ENCODE measurements at places on chromosomes 7 and 10. TPM values are rescaled to one million over a fixed set of nuclear protein-coding genes. Genes with fewer than 3 reads are reported as not detected.

TSPAN33 gene
- total RNA-seq = 22.2 TPM

ELMO1 gene
- 1.1 TPM for total RNA-seq

SAMD9 gene
- 5.3 TPM for total RNA-seq

FXYD4 gene
- 0.71 TPM for total RNA-seq

GRCh38 chr7:75925717-75926435, 10.9 kb downstream of the POR start:
- no peak overlapping the region for H3K27ac ChIP-seq
- H3K27me3 ChIP-seq = no peaks in the 10 kb centered on the region
- H3K36me3 ChIP-seq = no peaks in the 10 kb centered on the region
- DNase-seq = no peak

GPNMB gene
- total RNA-seq = 2.8 TPM

GRCh38 chr7:151732834-151733592, 143.9 kb downstream of the PRKAG2 start:
- H3K27me3 ChIP-seq = no peaks in the 10 kb centered on the region
- H3K4me3 ChIP-seq = no peak overlapping the region
- no peak overlapping the region for H3K27ac ChIP-seq
- H3K36me3 ChIP-seq = no peaks in the 10 kb centered on the region

CLCN1 gene
- 0.47 TPM for total RNA-seq

GRCh38 chr10:43375401-43376020, 4.1 kb downstream of the FXYD4 start:
- H3K27ac ChIP-seq = no peak overlapping the region
- no peaks in the 10 kb centered on the region for H3K36me3 ChIP-seq
- H3K4me1 ChIP-seq = peaks cover 19% of the 10 kb centered on the region
- no peak overlapping the region for H3K4me3 ChIP-seq
- H3K27me3 ChIP-seq = no peaks in the 10 kb centered on the region

PCLO gene
- 2.4 TPM for total RNA-seq

- no peak for DNase-seq
- H3K27ac ChIP-seq = no peak overlapping the region
- no peak overlapping the region for H3K4me3 ChIP-seq
Observed at GRCh38 chr10:107686095-107686494, 521.6 kb upstream of the SORCS1 start.

PTF1A gene
- total RNA-seq = not detected

GRCh38 chr7:28029051-28029450, 151.5 kb downstream of the JAZF1 start:
- H3K27ac ChIP-seq = no peak overlapping the region
- no peak for DNase-seq
- no peaks in the 10 kb centered on the region for H3K27me3 ChIP-seq
- no peak overlapping the region for H3K4me3 ChIP-seq

DNA sequence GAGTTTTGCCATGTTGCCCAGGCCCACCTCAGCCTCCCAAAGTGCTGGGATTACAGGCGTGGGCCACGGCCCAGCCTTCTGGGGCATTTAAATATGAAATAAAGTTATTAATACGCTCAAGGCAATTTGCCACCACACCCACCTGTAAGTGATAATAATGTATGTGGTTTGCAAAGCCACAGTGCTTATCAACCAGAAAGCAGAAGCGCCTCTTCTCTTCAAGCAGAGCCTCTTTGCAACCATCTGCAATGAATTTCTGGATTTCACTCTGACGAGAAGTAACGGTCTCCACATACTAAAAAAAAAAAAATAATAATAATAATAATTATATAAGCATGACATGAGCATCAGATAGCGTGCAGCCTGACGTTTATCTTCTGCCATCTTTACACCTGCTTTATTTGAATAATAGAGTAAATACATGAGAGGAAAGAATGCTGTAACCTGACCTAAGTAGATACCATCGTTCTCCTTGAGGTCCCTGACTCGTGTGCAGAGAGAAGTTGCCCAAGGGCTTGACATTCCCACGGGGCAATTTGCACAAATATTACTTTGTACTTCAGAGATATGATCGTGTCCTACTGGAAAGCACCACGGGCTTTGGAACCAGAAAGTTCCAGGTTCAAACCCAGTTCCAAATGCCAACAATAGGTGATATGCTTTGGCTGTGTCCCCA, 34.0 kb downstream of the BRI3 start:
- no peaks in the 10 kb centered on the region for H3K4me1 ChIP-seq
- peaks cover 20% of the 10 kb centered on the region for H3K36me3 ChIP-seq
- no peak overlapping the region for H3K27ac ChIP-seq
- no peak overlapping the region for H3K4me3 ChIP-seq
- DNase-seq = no peak
- H3K27me3 ChIP-seq = no peaks in the 10 kb centered on the region

ZCWPW1 gene
- 1.5 TPM for total RNA-seq

DNA sequence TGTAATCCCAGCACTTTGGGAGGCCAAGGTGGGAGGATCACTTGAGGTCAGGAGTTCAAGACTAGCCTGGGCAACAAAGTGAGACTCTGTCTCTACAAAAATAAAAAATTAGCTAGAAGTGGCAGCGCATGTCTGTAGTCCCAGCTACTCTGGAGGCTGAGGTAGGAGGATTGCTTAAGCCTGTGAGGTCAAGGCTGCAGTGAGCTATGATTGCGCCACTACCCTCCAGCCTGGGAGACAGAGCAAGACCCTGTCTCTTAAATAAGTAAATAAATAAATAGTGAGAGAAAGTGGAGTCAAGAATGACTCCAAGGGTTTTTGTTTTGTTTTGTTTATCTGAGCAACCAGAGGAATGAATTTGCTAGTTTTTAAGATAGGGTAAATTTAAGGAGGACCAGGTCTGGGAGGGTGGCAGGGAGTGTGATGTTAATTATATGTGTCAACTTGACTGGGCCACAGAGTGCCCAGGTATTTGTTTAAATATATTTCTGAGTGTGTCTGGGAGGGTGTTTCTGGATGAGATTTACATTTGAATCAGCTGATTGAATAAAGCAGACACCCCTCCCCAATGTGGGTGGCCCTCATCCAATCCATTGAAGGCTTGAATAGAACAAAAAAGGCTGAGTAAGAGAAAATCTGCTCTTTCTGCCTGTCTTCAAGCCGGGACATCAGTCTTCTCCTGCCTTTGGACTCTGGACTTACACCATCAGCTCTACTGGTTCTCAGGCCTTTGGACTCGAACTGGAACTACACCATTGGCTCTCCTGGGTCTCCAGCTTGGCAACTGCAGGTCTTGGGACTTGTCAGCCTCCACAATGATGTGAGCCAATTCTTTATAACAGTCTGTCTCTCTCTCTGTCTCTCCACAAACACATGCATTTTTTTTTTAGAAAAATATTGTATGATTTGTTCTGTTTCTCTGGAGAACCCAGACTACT, 23.5 kb downstream of the IMPDH1 start:
- no peak overlapping the region for H3K4me3 ChIP-seq
- H3K27me3 ChIP-seq = no peaks in the 10 kb centered on the region
- no peaks in the 10 kb centered on the region for H3K36me3 ChIP-seq
- no peak for DNase-seq

DNA sequence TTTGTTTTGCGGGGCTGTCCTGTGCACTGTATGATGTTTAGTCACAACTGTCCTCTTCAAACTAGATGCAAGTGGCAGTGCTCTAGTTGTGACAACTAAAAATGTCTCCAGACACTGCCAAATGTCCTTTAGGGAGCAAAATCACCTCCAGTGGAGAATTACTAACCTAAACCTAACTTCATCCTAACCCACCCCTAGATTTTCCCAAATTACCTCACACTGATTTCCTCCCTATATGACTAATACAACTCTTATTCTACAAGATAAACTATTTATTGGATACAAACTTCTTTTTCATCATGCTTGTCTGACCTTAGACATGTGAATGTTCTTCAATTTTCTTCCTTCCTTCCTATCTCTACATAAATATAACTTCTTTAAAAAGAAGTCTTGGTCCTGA, 26.4 kb downstream of the PNPLA8 start:
- DNase-seq = no peak
- no peaks in the 10 kb centered on the region for H3K4me1 ChIP-seq
- H3K4me3 ChIP-seq = no peak overlapping the region
- H3K27ac ChIP-seq = no peak overlapping the region
- H3K27me3 ChIP-seq = no peaks in the 10 kb centered on the region

PON1 gene
- total RNA-seq = 0.20 TPM

GRCh38 chr7:77441046-77441445, 24.9 kb upstream of the GSAP start:
- DNase-seq = no peak
- H3K36me3 ChIP-seq = no peaks in the 10 kb centered on the region
- H3K27me3 ChIP-seq = no peaks in the 10 kb centered on the region
- no peaks in the 10 kb centered on the region for H3K4me1 ChIP-seq

VSIR gene
- total RNA-seq = 18.5 TPM

PROSER2 gene
- 46.2 TPM for total RNA-seq

DNA sequence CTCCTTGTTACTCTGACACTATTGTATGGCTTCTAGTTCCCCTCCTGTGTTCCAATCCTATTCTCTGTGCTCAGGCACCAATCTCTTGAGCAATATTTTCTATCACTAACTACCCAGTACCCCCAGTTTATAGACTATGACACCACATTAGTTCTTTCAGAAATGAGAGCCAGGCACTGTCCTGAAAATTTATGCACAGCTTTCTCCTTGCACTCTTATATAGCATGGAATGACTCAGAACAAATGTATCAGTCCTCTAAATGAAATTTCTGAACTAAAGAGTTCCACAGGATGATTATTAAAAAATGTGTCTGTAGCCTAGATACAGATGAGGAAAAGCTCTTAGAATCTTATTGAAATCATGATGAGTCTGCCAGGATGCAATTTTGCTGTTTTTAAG, 489.9 kb downstream of the XPNPEP1 start:
- H3K4me3 ChIP-seq = no peak overlapping the region
- no peaks in the 10 kb centered on the region for H3K4me1 ChIP-seq
- DNase-seq = no peak
- no peak overlapping the region for H3K27ac ChIP-seq
- H3K27me3 ChIP-seq = no peaks in the 10 kb centered on the region
- no peaks in the 10 kb centered on the region for H3K36me3 ChIP-seq

GRCh38 chr10:114131094-114131493, 42.9 kb downstream of the CCDC186 start:
- H3K27me3 ChIP-seq = no peaks in the 10 kb centered on the region
- H3K27ac ChIP-seq = no peak overlapping the region
- no peaks in the 10 kb centered on the region for H3K36me3 ChIP-seq
- H3K4me1 ChIP-seq = no peaks in the 10 kb centered on the region

DNA sequence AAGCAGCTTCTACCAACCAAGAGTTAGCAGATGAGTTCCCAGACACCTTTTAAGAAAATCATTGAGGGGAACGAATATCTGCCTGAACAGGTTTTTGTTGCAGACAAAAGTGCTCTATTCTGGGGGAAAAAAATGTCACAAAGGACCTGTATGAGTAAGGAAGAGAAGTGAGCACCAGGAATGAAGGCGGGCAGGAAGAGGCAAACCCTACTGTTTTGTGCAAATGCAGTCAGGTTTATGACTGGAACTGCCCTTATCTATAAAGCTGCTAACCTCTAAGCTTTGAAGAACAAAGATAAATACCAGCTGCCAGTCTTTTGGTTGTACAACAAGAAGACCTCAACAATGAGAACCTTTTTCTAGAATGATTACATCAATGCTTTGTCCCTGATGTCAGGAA, 292.4 kb upstream of the SP4 start:
- H3K4me3 ChIP-seq = no peak overlapping the region
- no peak for DNase-seq
- H3K27ac ChIP-seq = no peak overlapping the region
- H3K27me3 ChIP-seq = no peaks in the 10 kb centered on the region

GRCh38 chr10:110242511-110242910, 35.1 kb downstream of the MXI1 start:
- H3K36me3 ChIP-seq = peaks cover 3% of the 10 kb centered on the region
- no peaks in the 10 kb centered on the region for H3K27me3 ChIP-seq
- DNase-seq = no peak
- no peak overlapping the region for H3K27ac ChIP-seq
- H3K4me3 ChIP-seq = no peak overlapping the region

GLI3 gene
- total RNA-seq = 0.07 TPM

DHX32 gene
- 50.9 TPM for total RNA-seq

TRIM74 gene
- 1.0 TPM for total RNA-seq

ZC3HAV1L gene
- 11.8 TPM for total RNA-seq

GRCh38 chr7:2926896-2927405, 82.8 kb upstream of the GNA12 start:
- no peak for DNase-seq
- no peaks in the 10 kb centered on the region for H3K36me3 ChIP-seq
- no peak overlapping the region for H3K4me3 ChIP-seq
- peaks cover 1% of the 10 kb centered on the region for H3K27me3 ChIP-seq

DNA sequence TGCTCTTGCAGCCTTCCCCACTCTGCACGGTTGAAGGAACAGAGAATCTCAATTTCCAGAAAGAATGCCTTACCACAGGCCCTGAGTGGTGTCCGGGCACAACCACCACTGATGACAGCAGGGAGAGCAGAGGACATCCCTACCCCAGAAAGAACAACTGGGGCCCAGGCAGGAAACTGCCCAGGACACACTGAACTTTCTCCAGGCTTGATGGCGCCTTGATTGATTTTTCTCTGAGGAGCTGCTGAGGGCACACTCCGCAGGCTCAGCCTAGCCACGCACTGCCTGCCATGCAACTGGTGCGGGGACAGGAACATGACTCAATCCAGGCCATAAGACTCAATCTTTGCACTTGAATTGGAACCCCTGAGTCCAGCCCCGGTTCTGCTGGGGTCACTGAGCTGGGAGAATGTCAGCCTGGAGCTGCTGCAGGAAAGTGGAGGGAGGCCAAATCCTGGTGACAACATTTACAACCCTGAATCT, 5.9 kb downstream of the AKR1B1 start:
- no peaks in the 10 kb centered on the region for H3K27me3 ChIP-seq
- no peaks in the 10 kb centered on the region for H3K36me3 ChIP-seq
- no peak overlapping the region for H3K27ac ChIP-seq
- H3K4me3 ChIP-seq = no peak overlapping the region
- peaks cover 5% of the 10 kb centered on the region for H3K4me1 ChIP-seq
- DNase-seq = no peak

DNA sequence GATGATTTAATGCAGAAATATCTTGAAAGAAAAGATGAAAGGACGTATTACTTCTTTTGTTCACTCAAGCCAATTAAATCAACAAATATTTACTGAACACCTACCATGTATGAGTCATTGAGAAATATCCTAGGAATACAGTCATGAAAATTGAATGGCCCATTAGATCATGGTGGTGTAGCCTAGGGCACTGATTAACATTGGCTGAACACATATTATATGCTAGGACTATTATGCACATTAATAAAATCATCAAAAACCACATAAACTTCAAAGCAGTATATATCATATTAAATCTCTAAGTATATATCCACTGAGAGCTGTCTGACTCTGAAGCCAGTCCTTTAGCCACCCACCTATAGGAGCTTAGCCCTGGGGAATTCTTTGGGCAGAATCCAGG, 41.8 kb downstream of the FAM204A start:
- H3K27me3 ChIP-seq = no peaks in the 10 kb centered on the region
- peaks cover 14% of the 10 kb centered on the region for H3K4me1 ChIP-seq
- DNase-seq = no peak
- no peak overlapping the region for H3K4me3 ChIP-seq
- no peak overlapping the region for H3K27ac ChIP-seq

- peak overlapping the region; percentile 74 for H3K27ac ChIP-seq
- H3K36me3 ChIP-seq = no peaks in the 10 kb centered on the region
- H3K4me3 ChIP-seq = peak overlapping the region; percentile 90
- H3K4me1 ChIP-seq = peaks cover 8% of the 10 kb centered on the region
- peak; percentile 44 for DNase-seq
- H3K27me3 ChIP-seq = no peaks in the 10 kb centered on the region
Observed at GRCh38 chr7:107563081-107563774, 492 bp downstream of the COG5 start.

CYP2C19 gene
- not detected for total RNA-seq

GRCh38 chr7:41656366-41656765, 46.5 kb downstream of the INHBA start:
- no peak overlapping the region for H3K4me3 ChIP-seq
- no peaks in the 10 kb centered on the region for H3K27me3 ChIP-seq
- H3K36me3 ChIP-seq = no peaks in the 10 kb centered on the region
- DNase-seq = no peak

- H3K27me3 ChIP-seq = no peaks in the 10 kb centered on the region
- H3K4me1 ChIP-seq = no peaks in the 10 kb centered on the region
- peak; percentile 26 for DNase-seq
Observed at GRCh38 chr10:99630433-99630832, 10.2 kb upstream of the SLC25A28 start.

All from HCT116 (cell line).